ENCODE measurements at places on chromosomes 3 and 15.

DNA sequence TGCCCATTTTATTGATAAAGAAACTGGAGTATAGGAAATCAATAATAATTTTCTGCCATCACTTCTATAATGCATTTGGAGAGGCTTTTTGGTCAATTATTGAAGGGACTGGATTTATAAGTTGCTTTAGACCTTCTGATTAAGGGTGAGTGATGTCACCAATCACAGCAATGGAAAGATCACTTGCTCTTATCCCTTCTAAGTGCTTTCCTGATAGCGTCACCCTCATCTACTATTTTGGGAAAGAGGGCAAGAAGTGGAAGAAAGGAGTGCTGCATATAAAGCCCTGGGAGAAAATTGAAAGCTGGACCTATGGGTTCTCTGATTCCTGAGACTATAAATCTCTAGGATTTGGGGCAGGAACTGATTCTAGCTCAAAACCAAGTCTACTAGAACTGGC is 771.3 kb downstream of the AGBL1 start:
- DNase-seq, result no peak

- no peak for DNase-seq
Observed at GRCh38 chr15:74837482-74838136, 5.3 kb downstream of the ULK3 start.

DNA sequence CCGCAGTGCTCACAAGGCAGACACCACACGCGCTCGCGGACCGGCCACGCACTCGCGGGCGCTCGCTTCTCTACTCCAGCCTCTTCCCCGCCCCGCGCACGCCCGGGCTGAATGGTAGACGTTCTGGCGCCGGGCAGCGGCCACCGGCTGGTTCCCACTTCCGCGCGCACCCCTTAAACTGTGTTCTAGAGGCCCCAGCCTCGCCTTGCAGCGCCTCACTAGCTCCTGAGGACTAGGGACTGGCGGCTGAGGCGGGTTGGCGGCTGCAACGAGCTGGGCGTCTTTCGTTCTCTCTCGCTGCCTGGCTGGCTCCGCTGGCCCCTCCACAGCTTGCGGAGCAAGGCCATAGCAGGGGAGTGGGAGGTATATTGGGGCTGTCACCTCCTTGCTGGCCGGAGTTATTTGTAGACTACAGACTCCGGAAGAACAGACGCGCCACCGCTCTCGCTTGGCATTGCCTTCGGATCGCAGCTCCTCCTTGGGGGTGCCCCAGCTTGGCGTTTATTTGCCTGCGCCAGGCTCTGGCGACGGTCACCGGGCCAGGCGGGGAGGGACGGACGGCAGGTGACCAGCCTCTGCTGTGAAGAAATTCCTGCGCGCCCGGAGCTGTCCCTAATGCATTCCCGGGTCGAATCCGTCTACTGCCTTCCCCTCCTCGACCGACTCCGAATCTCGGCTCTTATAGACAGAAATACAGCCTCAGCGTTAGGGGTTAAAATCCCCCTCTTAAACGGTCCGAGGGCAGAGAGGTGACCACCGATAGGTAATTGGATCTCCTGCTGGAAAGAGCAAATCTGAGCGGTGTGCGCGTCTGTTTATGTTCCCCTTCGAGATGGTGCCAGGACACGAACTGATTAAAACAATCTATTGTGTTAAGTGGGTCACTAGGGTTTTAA is 1.3 kb downstream of the GREM1 start:
- no peak for DNase-seq

GRCh38 chr15:72161361-72162132 is 36.0 kb downstream of the GRAMD2A start:
- no peak for DNase-seq

- DNase-seq, result no peak
Observed at GRCh38 chr15:52378746-52379394, 83.3 kb upstream of the MYO5C start.

DNA sequence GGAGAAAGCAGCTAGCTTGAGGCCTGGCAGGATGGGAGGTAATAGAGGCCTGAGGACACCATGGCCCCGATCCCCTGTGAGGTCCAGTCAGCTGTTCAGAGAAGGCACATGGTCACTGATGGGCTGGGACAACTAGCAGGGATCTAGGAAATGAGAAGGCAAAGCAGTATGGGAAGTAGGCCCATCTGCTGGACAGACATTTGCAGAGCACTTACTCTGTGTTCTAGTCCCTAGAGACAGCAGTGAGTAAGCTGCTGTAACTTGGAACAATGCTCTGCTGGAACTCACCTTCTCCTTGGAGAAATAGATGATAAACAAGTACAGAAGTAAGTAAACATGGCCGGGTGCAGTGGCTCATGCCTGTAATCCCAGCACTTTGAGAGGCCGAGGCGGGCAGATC is 7.1 kb downstream of the ECE2 start:
- no peak for DNase-seq

- DNase-seq, result no peak
Observed at GRCh38 chr15:84633311-84634227, 20.5 kb downstream of the WDR73 start.

- DNase-seq, result peak; percentile 25
Observed at GRCh38 chr3:71251156-71251775, 332.3 kb downstream of the FOXP1 start.

DNA sequence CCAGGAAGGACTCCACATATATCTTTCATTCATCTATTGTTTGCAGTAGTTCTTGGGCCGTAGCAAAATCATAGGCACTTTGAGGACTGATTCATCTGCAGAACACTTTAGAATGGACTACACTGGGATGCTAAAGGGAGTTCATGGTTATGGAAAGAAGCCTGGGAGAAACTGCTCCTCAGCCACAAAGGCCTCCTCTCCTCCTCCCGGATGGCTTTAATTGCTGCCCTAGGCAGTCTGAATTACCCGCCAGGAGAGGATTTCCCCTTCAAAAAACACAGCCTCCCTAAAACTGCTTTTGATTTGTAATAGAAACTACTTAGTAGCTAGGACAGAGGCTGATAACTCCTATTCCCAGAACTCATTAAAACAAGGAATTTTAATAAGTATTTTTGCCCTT is 4.6 kb downstream of the TMEM266 start:
- no peak for DNase-seq

- no peak for DNase-seq
Observed at GRCh38 chr3:30481241-30481640, 125.2 kb upstream of the TGFBR2 start.

DNA sequence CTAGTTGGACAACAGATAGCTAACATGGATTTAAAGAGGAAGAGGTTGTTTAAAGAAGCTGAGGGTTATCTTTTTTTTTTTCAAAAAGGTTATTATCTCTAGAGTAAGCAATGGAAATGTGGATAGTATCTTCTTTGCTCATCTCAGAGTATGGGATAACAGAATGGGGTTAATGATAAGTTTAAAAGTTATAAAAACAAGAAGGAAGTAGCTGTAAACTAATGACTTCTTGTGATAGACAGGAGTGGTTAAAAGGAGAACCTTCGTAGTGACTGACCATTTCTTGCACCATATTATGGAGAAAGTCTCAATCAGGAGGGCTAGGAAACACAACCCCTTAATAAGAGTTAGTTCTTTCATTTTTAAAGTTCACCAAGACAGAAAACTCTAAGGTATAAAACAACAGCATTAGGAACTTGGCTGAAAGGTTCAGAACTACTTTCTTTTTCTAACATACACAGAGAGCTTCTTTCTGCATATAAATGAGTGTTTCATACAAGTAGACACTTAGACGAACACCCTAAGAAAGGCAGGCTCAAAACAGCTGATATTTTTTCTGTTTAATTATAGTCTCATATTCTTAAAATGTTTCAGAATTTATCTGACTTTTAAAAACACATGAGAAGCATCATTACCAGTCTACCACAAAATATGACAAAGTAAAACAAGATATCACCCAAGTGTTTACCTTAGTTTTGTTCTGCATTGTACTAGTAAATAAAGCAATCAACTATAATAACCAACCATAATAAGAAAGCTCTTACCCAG is 140.0 kb downstream of the MEIS2 start:
- no peak for DNase-seq

GRCh38 chr3:178690571-178690970 is 154.3 kb downstream of the KCNMB2 start:
- no peak for DNase-seq

GRCh38 chr3:102238362-102238761 is 196.5 kb upstream of the ZPLD1 start:
- no peak for DNase-seq

DNA sequence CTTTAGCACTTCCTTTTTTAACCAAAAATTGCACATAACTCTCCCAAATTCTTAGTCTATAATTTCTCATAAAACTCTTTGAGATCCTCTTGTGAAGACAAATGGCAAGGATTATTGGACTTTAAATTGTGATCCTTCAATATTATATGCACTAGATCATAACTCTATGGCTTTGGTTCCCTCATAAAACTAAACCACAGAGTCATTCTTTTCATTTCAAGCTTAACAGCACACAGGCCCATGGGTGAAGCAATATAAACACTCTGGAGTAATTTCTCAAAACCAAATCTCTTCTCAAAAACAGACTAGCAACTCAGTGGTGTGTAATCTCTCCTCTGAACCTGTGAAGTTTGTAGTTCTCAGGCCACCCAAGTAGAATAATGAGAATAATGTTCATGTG is 171.0 kb upstream of the NECTIN3 start:
- DNase-seq, result no peak

Measured in vagina (tissue), 2 donors.